Lung (tissue), 17 donors: ENCODE measurements at places on chromosomes 2 and 18. TPM values are rescaled to one million over a fixed set of nuclear protein-coding genes. Genes with fewer than 3 reads are reported as not detected.
A peak's percentile ranks its signal among the peaks of the same experiment; 100 is the strongest.

BMP10 gene
- polyA plus RNA-seq: not detected

GRB14 gene
- 5.6 TPM for polyA plus RNA-seq

EMILIN1 gene
- polyA plus RNA-seq: 74.1 TPM

CROCC2 gene
- polyA plus RNA-seq: 1.3 TPM

DCDC2C gene
- not detected for polyA plus RNA-seq

CNTNAP5 gene
- not detected for polyA plus RNA-seq

GDF7 gene
- polyA plus RNA-seq: 0.10 TPM

FOSL2 gene
- 97.9 TPM for polyA plus RNA-seq

SAG gene
- polyA plus RNA-seq: 0.03 TPM

ELOA2 gene
- polyA plus RNA-seq: not detected

POTEC gene
- not detected for polyA plus RNA-seq

SCTR gene
- 4.6 TPM for polyA plus RNA-seq

FKBP7 gene
- 6.6 TPM for polyA plus RNA-seq

GULP1 gene
- polyA plus RNA-seq: 9.1 TPM

FHL2 gene
- polyA plus RNA-seq: 10.5 TPM

SCYGR4 gene
- polyA plus RNA-seq: not detected

AGPS gene
- polyA plus RNA-seq: 11.7 TPM

GAL3ST2 gene
- polyA plus RNA-seq: not detected

IL36G gene
- 0.14 TPM for polyA plus RNA-seq

EVX2 gene
- not detected for polyA plus RNA-seq

- DNase-seq: no peak
Measured at GRCh38 chr2:1986598-1986997, 242.3 kb upstream of the PXDN start.

GRCh38 chr18:59155153-59155552 lies 15.5 kb downstream of the SEC11C start:
- DNase-seq: no peak

- DNase-seq: no peak
Measured at GRCh38 chr2:170493426-170494097, 221.6 kb upstream of the SP5 start.

DNA sequence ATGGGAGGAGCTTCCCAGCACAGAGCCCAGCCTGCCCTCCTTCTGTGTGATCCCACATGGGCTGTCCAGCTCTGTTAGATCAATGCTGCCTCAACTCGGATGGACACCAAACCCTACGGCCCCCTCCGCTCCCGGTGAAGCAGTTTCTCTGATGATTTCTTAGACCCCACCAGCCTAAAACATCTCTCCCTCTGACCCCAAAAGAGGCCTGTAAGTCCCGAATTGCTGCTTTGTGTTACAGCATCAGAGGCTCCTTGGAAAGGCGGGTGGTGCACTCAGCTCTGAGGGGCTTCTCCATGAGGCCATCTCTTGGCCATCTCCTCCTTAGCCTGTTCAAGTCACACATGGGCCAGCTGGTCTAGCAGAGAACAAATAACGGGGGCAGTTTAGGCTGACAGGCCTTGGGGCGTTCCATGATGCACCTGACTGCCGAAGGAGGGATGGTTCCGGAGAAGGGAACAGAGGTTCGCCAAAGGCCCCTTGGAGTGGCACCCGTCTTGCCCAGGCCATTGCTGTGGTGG lies 240.7 kb downstream of the SH3RF3 start:
- DNase-seq: no peak

DNA sequence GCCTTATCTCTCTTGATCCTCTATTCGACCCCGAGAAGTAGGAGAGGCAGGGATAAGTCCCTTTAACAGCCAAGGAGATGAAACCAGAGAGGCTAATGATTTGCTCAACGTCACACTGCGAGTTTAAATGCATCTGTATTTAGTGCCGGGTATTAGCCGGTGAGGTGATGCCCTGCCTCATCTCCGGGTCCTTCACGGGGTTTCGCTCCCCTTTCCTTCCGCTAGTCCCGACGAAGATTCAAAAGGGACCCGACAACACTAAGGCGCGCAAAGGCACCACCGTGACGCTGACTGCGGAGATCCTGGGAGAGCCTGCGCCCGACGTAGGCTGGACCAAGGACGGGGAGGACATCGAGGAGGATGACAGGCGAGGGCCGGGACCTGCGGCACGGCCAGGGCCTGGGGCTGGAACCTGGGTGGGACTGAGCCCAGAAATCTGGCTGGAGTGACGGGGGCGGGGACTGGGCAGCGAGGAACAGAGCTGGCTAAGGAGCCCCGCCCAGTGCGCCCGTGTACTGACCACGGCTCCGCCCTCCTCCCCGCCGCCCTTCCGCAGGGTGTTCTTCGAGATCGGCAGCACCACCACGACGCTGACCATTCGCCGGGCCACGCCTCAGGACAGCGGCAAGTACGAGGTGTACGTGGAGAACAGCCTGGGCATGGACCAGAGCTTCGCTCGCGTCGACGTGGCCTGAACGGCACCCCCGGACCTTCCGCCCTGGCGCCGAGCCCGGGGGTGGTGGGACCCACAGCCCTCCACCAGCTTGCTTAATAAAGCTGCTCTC lies 1.0 kb upstream of the GMPPA start:
- peak; percentile 72 for DNase-seq

DNA sequence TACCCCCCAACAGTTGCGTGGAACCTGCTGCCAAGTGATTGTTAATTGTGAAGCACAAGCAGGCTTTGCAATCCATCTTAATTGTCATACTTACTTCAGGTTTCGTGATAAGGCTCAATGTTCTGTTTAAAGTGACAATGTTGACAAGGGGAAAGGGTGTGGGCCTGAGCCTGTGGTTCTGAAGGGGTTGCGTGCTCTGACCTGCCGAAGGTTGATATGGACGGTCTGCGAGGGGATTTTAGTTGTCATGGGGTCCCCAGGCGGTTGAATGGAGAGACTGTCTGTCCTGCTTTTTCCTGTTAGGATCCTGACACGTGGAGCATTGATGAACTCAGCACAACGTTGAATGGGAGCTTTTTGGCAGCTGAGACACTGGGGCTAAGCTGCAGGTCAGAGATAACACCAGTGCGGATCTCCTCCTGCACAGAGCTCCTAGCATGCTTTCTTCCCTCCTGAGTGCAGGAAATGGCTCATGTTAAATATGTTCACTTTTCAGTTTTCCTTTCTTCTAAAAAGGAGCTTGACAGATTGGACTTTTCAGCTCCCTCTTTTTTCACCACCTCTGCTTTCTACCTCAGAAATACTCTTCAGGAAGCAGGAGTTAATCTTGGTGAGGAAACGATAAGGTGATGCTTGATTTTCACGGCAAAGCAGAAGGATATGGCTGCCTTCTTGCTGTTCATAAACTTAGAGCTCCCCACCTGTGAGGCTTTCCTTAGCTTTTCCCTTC lies 62.9 kb upstream of the ZEB2 start:
- DNase-seq: no peak

DNA sequence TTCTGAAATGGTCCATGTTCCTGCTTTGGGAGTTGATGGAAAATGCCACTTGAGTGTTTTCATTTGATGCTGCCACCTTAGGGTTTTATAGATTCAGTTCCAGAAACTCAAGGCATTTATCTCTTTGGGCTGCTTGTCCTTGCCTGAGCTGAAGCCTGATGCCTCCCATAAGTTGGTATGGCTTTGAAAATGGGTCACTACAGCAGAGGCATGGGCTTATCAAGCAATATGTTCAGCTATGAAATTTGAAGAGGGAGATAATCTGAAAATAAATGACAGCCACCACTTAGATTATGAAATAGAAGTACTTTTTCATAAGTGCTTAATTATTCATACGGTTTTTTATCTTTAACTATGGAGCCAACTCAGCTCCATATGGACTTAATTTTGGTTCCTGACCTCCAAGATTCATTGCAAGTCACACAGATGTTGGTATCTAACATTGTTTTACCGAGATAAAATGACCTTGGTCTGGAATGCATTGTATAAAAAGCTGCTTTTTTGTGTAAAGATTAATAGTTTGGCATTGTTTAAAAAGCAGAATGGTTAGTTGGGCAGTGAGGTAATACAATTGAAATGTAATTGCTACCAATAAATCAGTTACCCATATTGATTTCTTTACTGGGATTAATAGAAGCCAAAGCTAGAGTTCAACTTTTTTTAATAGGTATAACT lies 4.5 kb downstream of the SLC14A1 start:
- DNase-seq: no peak

- no peak for DNase-seq
Measured at GRCh38 chr2:33073018-33073417, 126.3 kb downstream of the LTBP1 start.

GRCh38 chr2:231931481-231931915 lies 5.3 kb upstream of the NPPC start:
- no peak for DNase-seq

DNA sequence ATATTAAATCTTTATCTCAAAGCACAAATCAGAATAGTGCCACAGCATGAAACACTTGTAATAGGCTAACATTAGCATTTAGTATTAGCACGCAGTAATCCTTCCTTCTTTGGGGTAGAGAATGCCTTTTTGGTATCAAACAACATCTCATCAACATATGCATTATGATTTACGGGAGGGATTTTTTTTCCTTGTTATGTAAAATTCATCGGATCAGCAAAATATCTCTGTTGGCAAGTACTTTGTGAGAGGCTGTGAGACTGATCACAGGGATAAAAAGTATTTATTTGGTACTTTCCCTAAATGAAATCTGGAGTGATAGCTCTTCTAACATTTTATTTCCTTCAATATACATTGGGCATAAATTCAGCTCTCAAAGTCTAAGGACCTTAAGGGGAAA lies 68.4 kb upstream of the TMEM178A start:
- no peak for DNase-seq

DNA sequence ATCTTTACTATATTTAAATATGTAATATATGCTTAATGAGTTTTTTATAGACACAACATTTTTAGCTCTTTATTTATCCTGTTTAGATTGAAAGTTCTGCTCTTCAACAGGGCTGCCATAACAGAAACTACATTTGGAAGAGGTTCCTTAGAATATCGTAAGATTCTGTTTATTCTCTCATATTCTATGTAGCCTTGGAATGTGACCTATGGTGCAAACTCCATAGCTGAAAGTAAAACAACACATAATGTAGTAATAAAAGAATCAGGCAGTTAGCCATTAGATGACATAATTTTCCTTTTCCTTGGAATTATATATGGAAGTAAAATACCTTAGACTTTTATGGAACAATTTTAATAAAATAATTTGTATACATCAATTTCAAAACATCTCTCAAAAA lies 91.3 kb downstream of the ZNF804A start:
- DNase-seq: peak; percentile 1

GRCh38 chr18:35491700-35492077 lies 6.1 kb downstream of the INO80C start:
- DNase-seq: no peak

DNA sequence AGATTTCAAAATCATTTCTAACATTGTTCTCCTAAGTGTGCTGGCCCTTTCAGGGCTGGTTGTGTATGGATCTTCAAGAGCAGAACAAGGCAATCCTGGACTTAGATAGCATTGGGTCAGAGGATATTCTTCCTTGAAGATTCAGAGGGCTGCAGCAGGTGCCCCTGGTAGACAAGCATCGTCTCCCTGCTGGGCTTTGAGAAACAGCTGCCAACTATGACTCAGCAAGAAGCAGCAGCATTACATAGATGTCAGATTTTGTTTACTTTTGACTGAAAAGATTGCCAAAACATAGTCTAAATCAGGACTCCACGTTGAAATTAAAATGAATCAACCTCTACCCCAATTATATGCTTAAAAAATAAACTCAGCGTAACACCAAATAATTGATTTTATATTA lies 618.8 kb downstream of the SOCS6 start:
- peak; percentile 60 for DNase-seq

DNA sequence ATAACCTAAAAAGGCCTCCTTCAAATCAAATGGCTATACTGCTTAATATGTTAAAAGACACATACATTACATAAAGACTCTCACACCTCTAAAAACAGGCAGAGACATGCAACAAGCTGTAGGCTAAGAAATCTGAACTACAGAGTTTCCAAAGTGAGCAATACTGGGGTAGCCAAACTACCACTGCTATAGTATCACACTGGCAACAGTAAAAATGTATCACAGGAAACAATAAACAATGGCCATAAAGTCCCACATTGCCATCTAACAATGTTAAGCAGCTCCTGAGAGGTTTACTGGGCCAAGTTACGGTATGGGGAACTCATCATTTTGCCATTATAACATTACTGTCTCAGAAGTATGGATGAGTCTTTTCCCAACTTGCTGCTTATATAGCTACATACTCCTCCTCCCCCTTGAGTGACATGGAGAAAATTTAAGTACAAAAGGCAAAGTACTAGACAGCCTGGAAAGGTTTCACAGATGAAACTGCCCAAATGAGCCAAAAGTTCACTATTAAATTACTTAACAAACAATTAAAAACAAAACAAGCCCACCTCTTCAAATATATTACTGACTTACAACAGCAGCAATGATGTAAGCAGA lies 50.3 kb downstream of the SS18 start:
- DNase-seq: no peak

- DNase-seq: no peak
Measured at GRCh38 chr2:100941646-100942240, 60.3 kb upstream of the RPL31 start.

DNA sequence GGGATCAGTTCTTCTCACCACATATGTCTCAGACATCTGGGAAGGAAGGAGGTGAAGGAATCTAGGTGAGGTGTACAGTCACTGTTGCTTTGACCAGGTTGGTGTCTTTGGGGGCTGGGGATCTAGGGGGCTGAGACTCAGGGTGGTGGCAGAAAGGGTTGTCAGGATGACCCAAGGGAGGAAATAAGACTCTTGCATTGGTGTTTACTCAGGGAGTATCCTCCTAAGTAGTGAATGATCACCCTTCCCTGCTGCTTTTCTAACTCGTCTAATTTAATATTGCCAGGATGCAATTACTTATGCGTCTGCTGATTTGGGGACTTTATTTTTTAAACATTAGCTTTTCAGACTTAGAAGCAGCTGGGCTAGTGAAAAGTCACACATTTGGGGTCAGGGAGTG lies 127.8 kb upstream of the SIX3 start:
- no peak for DNase-seq

GRCh38 chr2:231854616-231855125 lies 68.4 kb downstream of the COPS7B start:
- DNase-seq: no peak

GRCh38 chr18:77068321-77069312 lies 64.0 kb downstream of the MBP start:
- DNase-seq: no peak

DNA sequence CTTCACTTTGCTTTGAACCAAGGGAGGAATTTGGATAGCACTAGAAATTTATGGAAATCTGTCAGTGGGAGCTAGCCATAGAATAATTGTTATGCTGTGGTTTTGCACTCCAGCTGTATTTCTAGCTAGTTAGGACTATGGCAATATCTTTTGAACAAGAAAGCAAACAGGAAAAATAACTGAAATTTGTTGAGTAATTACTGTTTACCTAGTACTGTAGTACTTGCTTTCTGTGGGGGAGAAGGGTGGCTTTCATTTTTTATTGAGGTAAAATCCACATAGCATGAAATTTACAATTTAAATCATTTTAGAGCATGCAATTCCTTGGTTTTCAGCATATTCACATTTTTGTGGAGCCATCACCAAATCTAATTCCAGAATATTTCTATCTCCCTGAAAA lies 28.4 kb downstream of the MBD5 start:
- DNase-seq: no peak

DNA sequence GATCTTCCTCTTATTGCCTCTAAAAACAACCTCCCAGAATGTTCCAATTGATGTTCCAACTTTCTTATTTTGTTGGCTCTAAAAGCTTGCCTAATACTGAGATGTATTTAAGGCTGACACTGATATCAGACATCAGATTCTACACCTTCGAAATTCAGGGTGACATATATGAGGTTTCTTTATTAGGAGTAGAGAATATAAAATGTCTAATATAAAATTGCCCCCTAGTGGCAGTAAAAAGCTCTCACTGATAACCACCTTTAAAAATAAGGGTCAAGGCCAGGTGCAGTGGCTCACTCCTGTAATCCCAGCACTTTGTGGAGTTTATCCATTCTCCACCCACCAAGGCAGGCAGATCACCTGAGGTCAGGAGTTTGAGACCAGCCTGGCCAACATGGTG lies 789.7 kb upstream of the SLC39A10 start:
- DNase-seq: no peak
